Naive B cell (primary cell): ENCODE measurements at places on chromosomes 1 and 21.

DNA sequence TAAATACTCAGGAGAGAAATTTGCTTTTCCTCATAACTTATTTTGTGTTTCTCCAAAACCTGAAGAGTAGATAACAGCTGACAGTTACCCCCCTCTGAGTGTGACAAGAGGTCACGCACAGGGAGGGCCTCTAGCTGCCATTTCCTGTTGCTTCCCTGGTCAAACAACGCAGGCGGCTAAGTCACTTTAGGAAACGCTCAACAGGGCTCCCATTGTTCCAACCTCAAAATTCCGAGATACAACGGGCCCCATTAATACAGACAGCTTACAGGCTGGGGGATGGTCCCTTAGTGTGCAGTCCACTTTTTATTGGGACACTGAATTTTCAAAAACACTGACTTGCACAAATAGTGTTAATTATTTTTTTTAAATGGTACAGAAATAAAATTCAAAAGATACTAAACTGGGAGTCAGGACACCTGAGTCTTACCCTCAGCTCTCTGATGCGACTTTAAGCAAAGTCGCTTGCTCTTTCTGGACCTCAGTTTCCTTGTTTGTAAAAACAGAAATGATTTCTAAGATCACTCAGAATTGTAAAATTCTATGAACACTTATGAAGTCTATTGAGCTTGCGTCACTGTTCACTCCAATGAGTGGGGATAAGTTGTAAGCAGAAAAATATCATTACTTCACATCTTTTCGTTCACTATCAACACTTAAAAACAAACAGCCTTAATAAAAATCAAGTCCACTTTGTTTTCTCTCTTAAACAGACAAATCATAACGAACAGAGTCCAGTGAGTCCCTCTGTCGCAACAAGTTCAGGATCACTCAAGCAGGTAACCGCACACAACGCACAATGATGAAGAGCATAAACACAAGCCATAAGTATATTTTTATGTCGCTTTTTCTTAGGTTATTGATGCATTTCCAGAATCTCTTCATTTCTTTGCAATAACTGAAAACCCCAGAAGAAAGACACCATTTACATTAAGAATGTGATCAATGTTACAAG, 13.5 kb downstream of the LZIC start:
- no peaks in the 10 kb centered on the region for H3K4me1 ChIP-seq
- H3K36me3 ChIP-seq: peaks cover 13% of the 10 kb centered on the region
- H3K27me3 ChIP-seq: no peaks in the 10 kb centered on the region
- H3K4me3 ChIP-seq: no peak overlapping the region

DNA sequence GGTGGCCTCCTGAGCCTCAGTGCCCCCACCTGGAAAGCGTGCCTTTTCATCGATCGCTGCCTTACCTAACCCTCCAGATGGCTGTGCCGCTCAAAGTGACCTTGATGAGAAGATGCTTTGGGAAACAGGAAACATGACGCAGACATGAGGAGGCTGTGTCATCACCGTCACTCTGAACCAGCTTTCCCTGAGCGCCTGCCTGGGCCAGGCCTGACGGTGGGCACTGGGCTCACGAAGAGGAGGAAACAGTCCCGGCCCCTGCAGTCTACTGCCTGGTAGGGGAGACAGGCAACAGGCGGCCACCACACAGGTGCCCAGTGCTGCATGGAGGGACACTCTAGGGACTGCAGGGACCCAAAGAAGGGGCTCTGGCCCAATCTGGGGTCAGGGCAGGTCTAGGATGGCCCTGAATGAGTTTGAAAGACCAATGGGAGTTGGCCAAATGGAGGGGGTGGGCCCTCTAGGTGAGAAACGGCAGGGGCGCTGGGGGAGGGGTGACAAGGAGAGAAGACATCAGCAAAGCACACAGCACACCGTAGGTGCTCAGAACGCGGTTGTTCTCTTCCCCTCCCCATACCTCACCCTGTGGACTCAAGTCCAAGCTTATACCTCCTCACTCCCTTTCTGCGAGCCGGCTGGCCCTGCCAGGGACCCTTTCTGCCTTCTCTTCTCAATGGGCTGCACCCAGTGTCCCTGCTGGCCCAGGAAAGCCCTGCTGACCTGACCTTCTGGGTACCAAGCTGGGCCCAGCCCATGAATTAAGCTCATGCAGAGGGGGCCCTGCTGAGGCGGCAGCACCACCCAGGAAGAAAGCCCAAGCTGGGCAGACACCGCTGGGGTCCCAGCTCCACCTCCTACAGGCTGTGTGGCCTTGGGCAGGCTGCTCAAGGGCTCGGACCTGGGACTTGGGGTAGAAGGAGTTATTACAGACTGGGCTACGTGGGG, 44.9 kb downstream of the GLIS1 start:
- H3K4me1 ChIP-seq: no peaks in the 10 kb centered on the region
- H3K36me3 ChIP-seq: no peaks in the 10 kb centered on the region
- H3K4me3 ChIP-seq: no peak overlapping the region
- peaks cover 3% of the 10 kb centered on the region for H3K27me3 ChIP-seq
- DNase-seq: no peak

GRCh38 chr1:12600335-12600734, 17.7 kb downstream of the DHRS3 start:
- H3K4me3 ChIP-seq: no peak overlapping the region
- H3K4me1 ChIP-seq: peaks cover 14% of the 10 kb centered on the region
- no peaks in the 10 kb centered on the region for H3K27me3 ChIP-seq
- H3K36me3 ChIP-seq: no peaks in the 10 kb centered on the region
- DNase-seq: no peak

DNA sequence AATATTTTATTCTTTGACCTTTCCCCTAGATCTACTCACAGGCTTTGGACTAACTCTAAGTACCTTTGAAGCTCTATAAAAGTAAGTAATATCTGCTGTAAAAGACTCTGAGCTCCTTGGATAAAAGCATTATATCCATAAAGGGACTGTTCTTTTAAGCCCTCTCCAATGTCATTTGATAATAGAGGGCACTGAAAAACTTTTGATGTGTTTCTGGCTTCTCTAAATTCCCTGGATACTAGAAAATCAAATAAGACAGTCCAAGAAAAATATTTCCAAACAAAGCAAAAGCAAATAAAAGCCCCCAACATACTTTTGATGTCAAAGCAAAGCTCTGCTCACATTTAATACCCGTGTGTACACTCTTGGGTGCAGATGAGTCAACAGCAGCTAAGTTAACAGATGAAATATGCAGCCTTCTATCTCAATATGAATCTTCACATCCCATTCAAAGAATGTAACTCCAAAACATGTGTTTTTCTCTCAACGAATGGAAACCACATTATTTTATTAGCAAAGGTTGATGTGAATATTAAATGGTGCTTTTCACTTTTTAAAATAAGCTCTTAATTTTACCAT, 230.3 kb downstream of the CENPF start:
- H3K27me3 ChIP-seq: no peaks in the 10 kb centered on the region
- H3K4me1 ChIP-seq: no peaks in the 10 kb centered on the region
- DNase-seq: no peak
- H3K27ac ChIP-seq: no peak overlapping the region
